ENCODE measurements at places on chromosomes 11 and 22.
A peak's percentile ranks its signal among the peaks of the same experiment; 100 is the strongest.

GRCh38 chr11:12777208-12777874 lies 103.1 kb downstream of the TEAD1 start:
- no peak for DNase-seq

DNA sequence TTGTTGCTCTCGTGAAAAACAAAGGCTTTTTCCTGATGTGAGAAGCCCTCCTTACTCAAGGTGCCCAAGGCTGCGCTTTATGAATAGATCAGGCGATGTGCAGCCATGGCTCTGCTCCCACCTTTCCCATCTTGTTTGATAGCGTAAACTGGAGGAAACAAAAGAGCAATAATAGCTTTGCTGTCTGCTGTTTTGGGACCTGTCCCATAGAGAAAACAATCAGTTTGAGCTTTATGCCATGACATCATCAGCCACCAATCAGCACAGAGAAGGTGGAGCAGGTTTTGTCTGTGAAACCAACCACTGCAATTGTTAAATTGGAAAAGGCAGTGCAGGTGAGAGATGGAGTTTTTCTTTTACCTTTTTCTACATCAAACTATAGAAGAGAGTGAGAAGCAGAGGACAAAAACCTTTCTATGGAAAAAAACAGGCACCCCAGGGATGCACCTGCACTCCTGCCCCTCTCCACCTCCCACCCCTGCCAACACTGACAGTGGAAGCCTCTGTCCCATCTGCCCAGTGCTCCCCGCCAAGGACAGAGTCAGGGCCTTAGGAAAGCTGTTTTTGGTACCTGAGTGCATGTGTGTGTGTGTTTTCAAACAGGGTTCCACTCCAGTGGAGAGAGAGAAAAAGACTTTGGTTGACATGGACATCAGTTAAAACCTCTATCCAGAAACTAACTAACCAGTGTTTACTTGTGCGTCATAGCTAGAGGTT lies 80.7 kb downstream of the MICAL3 start:
- no peak for DNase-seq

DNA sequence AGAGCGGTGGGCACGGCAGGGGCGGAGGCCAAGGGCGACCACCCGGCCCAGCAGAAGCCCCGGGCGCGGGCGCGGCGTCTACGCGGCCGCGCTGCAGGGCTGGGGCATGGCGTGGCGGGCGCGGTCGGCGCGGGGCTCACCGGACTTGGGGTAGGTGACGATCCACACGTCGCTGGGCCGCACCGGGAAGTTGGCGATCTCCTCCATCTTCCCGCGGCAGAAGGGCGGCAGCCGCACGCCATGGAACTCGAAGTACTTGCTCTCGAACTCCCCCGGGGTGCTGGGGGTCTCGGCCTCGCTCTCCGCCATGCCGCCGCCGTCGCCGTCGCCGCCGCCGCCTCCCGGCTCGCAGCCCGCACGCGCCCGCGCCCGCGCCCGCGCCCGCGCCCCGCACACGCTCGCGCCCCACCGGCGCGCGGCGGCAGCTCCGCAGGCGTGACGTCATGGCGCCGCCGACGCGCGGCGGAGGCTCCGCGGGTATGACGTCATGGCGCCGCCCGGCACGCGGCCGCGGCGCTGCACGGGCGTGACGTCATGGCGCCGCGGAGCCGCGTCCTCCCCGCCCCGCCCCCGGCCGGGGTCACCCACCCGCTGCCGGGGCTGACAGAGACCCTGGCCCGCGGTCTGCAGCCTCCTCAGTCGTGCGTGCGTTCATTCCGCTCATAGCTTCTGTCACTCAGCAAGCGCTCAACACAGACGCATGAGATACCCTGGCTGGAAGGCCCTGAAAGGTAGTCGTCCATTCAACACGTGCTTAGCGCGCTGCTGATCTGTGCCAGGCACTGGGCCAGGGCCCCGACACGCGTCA lies at the start of gene SULT4A1:
Gene SULT4A1 (minus strand): TSS at position 440 of the 808 bp plus-strand sequence. CDS start 131 bp downstream, at position 309.
- no peak for DNase-seq

DNA sequence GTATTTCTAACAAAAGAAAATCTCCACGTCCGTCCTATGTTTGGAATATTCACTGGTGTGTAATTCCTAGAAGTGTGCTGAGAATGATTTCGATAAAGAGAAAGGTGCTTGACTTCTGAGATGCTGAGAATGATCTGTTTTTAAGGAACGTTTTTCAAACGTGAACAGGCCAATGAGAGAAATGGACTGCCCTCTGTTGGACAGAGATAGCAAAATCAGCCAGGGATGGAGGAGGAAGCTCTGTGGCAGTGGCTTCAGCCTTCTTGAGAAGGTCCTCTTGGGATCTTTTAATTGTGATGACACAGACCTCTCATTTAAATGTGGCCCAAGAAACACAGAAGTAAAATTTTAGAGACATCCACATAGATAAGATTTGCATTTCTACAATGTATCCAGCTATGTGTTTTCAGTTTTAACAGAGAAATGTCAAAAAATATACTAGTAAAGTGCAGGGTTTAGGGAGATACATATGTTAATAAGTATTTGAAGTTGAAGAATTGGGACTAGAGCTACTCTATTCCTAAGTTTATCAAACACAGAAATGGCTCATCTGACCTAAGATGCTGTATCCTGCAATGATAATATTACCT lies 84.0 kb upstream of the RCN1 start:
- peak; percentile 35 for DNase-seq

DNA sequence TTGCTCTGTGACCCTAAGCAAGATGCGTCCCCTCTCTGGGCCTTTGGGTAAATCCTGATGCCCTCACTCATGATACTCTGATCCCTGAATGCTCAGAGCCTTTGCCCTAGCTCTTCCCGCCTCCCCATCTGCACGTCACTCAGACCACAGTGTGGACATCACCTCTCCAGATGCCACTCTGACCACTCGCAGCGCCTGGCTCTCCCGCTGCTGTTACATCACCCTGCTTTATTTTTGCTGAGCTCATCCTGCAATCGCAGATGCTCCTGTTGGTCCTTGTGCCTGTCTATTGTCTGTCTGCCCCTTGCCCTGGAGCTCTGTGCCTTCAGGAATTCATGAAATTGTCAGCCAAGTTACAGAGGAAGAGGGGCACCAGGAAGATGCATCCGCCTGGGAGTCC lies 5.5 kb downstream of the OSM start:
- DNase-seq = peak; percentile 71

DNA sequence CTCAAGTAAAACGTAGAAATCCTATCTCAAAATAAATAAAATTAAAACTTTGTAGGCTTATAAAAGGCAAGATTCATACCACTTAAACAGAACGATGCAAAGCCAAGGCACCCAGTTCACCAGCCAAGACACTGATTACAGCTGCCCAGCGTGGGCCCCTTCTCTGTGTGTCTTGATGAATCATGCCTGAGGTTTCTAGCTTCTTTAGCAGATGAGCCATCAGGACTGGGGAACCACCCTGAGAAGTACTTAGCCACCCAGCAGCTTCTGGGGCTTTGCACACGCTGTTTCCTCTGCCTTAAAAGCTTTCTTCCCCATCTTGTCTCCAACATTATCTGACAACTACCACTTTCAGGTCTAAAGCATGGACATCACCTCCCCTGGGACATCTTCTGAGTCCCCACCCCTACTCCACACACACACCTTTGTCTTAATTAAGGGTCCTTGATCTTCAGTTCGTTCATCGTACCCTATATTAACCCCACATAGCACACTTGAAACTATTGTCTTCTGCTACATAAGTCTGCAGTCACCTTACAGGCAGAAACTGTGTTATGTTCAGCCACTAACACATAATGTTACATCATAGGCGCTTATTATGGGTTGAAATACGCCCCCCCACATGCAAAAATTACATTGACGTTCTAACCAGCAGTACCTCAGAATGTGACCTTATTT lies 8.7 kb upstream of the LAYN start:
- peak; percentile 95 for DNase-seq

Data from inflammatory macrophage (primary cell).